Naive thymus-derived CD4-positive, alpha-beta T cell (primary cell): ENCODE measurements at places on chromosomes 5 and 9. TPM values are rescaled to one million over a fixed set of nuclear protein-coding genes. Genes with fewer than 3 reads are reported as not detected.

PCDHAC2 gene
- not detected for polyA plus RNA-seq

TEK gene
- polyA plus RNA-seq: not detected

SPATA31A3 gene
- polyA plus RNA-seq: not detected

PDCD1LG2 gene
- polyA plus RNA-seq: not detected

CTXN3 gene
- polyA plus RNA-seq: not detected
